ENCODE measurements at places on chromosomes 6 and 20.

DNA sequence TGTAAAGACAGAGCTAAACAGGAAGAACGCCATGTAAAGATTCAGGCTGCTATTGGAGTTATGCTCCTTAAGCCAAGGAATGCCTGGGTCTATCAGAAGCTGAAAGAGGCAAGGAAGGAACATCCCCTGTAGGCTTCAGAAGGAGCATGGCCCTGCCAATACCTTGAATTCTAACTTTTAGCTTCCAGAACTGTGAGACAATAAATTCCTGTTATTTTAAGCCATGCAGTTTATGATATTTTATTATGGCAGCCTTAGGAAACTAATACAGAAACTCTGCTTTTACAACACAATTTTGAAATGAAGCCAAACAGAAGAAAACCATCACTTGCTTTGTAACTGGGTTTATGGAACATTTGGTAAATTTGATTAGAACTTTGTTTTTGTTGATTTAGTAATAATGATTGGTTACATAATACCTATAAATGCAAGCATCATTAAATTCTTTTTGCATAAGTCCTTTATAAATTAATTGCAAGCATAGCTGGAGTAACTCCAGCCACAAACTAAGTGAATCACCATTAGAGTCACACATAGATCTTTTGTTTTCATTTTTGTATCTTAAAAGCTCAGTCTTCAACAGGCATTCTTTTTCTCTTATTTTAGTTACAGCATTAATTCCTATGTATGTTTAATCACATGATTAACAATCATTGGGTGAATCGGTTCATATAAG is 33.5 kb upstream of the TSPYL1 start:
- DNase-seq, result no peak

DNA sequence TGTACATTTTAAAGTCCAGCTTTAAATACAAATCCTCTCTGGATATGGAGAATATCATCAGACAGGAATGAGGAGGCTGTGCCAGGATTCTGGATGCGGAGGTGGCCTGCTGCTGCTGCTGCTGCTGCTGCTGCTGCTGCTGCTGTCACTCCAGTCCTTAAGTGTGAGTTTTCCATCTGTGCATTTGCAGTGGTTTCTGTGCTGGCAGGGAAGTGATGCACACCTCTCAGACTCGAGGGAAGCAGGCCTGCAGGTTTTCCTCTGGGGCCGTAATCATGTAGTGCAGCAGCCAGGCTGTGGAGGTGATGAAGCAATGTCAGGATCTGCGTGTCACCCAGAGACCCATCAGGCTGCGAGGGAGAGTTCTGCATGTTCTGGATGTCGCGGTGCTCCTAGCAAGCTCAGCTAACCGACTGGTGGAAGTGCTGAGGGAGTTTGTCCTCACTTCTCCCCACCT is 32.0 kb downstream of the CFAP61 start:
- no peak for DNase-seq

DNA sequence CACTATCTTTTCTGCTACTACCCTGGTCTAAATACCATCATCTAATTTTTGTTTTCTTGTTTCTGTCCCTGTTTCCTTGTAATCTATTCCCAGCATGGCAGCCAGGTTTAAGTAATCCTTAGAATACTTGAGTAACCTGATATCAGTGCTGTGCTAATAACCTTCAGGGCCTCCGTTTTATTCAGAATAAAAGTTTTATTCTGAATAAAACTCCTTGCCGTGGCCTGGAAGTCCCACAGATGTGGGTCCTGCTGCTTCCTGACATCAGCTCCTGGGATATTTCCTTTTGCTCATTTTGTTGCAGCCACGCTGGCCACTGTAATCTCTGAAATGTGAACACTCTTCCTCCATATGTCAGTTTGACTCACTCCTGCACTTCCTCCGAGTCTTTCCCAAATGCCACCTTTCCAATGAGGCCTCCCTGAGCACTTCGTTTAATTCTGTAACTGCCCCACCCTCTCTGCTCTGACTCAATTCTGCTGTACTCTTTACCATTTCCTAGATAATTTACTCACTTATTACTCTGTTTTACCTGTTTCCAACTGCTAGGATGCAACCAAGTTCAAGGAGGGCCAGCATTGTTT is 114.0 kb upstream of the FOXA2 start:
- no peak for DNase-seq

DNA sequence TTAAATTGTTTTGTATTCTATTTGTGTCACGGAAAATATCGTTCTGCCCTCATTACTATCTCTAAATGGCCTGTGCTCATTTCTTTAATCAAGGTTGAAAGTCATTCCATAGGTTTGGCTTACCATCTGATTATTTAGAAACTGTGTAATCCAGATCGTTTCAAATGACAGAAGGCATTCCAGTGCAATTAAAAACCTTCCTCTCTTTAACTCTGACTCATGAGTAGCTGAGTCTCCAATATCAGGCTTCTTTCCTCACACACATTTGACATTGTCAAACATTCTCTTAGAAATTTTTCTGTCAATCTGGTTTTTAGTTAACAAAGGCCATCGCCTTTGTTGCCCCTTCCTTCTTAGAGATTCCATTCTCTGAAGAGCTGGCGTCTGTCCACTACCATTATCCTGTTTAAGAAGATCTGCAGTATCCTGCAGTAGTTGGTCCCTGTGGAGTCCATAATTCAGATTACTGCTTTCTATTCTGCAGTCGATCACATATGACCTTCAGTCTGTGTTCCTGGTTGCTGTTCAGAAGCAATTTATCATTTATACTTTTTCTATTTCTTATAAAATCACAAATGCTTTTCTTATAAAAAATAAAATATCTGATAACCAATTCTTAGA is 3.9 kb upstream of the TRDN start:
- DNase-seq, result no peak

DNA sequence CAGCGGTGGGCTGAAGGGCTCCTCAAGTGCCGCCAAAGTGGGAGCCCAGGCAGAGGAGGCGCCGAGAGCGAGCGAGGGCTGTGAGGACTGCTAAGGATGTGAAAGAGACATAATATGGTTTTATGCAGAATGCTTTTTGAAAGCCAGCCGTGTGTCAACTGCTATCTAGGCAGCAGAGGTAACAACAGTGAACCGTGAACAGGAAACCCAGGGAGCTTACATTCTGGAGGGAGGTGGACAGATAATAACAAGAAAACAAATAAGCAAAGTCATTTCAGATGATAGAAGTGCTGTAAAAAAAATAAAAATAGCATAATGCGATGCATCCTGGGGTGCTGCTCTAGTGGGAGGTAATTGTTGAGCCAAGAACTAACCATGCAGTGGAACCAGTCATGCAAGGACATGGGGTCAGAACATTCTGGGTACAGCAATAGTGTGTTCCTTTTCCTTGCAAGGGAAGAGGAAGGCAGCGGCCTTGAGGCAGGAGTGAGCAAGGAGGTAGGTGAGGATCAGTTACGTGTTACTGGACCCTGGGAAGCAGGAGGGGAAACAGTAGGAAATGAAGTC is 134.4 kb upstream of the TMEM170B start:
- DNase-seq, result no peak

- no peak for DNase-seq
These were observed 1068.0 kb upstream of the EPHA7 start for GRCh38 chr6:94487371-94487770.

- no peak for DNase-seq
These were observed 3.0 kb upstream of the WFDC10A start for GRCh38 chr20:45626540-45626939.

- no peak for DNase-seq
These were observed 306.3 kb downstream of the ADGRB3 start for GRCh38 chr6:68941345-68941744.

GRCh38 chr6:144768551-144769075 is 483.5 kb downstream of the UTRN start:
- DNase-seq, result no peak

- no peak for DNase-seq
These were observed 127.0 kb downstream of the PHACTR3 start for GRCh38 chr20:59731376-59731775.

DNA sequence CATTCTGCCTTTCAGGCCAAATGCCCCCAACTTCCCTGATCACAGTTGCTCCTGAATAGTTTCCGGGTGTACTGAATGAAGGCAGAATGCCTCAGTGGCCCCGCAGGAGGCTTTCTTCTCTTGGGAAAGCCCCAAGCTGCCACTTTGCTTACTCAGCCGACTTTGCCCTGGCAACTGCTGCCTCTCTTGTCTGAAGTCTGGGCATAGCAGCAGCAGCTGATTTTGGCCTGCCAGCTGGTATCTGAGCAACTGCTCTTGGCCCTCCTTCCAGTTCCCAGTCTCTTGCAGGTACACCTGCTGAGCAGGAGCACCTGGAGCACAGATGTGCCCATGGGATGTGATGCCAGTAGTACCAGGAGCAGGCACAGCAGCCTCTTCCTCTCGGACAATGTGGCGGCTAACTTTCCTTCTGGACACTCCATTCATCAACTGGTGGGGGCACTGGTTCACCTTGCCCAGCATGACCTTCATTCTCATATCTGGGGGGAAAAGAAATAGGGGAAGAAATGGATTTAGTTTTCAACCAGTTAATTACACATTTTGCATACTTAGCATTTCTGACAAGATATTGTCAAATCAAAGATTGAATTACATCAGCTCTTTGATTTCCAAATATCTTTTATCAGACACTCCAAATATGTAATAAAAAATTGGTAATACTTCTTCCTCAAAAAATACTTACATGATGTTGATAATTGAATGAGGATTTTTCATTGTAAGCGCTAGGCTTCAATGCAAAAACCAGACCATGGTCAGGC is 468.2 kb downstream of the PKHD1 start:
- DNase-seq, result no peak

GRCh38 chr20:18390201-18390600 is 76.6 kb downstream of the DZANK1 start:
- no peak for DNase-seq

DNA sequence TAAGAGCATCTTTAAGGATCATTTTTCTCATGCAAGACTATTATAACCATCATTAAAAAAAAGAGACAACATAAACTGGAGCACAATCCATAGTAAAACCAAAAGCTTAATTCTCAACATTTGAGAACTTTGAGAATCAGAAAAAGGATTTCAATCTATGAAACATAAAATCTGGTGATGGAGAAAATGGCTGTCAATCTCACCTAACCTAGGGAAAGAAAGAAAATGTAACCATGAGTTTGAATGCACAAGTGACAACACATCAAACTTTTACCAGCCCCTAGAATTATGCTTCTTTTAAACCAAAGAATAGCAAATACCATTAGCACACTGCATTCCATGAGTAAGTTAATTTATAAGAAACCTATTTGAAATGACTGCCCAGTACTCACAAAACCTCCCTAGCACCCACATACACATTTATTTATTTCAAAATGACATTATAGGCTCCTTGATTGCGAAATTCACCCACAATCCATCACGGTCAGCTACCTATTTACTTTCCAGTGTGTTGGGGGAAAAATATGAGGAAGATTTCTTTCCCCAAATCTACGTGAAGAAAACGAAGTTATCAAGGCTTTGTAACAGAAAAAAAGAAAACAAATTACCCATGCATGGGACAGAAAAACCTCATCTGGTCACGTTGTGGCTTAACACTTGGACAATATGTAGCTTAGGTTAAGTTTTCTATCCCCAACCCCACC is 828 bp downstream of the ASCC3 start:
- DNase-seq, result no peak

DNA sequence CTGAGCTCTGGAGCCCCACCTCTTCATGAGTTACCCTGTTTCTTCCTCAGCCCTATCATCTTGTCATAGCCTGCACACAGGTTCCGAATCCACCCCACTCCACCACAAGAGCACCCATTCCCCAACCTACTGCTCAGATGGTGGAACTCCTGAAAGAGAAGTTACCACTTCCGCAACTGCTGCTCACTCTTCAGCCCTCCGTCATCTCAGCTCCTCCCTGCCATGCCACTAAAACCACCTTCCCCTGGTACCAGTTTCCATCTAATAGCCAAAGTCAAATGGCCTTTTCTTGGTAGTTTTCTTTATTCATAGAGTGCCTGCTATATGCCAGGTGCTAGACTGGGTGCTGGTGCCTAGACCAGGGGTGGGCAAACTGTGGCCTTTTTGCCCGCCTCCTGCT is 3.9 kb downstream of the RAB22A start:
- DNase-seq, result no peak

DNA sequence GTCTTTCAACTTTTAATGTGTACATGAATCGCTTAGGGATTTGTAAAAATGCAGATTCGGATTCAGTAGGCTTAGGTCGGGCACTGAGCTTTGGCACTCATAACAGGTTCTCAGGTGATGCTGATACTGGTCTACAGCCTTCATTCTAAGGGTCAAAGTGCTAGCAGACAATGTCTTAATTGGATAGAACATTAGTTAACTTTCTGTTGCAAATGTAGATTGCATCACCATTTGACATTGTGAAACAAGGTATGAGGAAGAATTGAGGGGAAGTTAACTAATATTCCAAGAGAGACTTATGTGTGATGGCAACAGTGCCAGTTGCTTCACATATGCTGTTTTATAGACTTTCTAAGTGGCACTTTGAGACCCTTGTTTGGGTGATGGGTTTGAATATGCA is 86.9 kb downstream of the MLIP start:
- no peak for DNase-seq
